ENCODE measurements at places on chromosomes 7 and 10.

DNA sequence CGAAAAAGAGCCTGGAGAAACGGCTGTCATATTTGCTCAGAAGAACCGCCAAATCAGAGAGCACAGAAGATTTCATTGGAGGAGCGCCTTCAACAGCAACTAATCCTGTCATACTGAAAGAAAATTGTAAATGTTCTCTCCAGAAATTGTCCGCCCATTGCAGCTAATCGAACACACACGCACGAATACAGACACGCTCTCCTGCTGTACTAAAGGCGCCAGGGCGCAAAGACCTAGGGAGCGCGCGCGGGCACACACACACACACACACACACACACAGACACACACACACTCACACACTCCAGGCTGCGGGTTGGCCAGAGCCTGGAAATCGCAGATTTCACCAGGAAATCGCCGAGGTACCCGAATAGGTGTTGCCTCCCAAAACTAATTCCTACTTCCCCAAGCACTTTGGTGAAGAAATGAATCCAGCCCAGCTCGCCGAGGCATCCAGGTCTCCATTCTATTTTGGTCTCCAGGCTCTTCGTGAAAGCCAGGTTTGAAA lies at the start of gene CHRM2:
TSS of gene CHRM2 (plus strand) at position 157 of the 505 bp plus-strand sequence. CDS start 146,214 bp downstream, outside the sequence.
- DNase-seq, result no peak

GRCh38 chr7:55314967-55315366 lies 50.2 kb upstream of the LANCL2 start:
- DNase-seq, result no peak

DNA sequence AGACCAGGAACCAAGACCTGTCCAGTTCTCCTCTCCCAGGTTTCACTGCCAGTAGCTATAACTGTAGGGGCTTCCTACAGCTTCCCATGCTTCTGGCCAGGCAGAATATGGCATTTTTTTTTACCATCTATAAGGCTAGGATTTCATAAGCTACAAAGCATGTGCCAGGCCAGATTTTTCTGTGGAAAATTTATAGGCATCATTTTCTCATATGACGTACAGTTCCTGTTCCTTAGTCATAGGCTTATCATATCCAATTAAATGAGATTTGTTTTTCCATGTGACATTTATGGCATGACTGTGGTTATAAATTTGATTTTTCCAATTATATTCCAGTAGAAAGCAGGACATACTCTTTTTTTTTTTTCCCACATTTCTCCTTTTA lies 208.6 kb upstream of the NPY start:
- DNase-seq, result no peak

GRCh38 chr7:25854608-25855497 lies 297.1 kb upstream of the NFE2L3 start:
- no peak for DNase-seq

- DNase-seq, result no peak
Observed at GRCh38 chr10:52779541-52780390, 7.2 kb upstream of the MBL2 start.

DNA sequence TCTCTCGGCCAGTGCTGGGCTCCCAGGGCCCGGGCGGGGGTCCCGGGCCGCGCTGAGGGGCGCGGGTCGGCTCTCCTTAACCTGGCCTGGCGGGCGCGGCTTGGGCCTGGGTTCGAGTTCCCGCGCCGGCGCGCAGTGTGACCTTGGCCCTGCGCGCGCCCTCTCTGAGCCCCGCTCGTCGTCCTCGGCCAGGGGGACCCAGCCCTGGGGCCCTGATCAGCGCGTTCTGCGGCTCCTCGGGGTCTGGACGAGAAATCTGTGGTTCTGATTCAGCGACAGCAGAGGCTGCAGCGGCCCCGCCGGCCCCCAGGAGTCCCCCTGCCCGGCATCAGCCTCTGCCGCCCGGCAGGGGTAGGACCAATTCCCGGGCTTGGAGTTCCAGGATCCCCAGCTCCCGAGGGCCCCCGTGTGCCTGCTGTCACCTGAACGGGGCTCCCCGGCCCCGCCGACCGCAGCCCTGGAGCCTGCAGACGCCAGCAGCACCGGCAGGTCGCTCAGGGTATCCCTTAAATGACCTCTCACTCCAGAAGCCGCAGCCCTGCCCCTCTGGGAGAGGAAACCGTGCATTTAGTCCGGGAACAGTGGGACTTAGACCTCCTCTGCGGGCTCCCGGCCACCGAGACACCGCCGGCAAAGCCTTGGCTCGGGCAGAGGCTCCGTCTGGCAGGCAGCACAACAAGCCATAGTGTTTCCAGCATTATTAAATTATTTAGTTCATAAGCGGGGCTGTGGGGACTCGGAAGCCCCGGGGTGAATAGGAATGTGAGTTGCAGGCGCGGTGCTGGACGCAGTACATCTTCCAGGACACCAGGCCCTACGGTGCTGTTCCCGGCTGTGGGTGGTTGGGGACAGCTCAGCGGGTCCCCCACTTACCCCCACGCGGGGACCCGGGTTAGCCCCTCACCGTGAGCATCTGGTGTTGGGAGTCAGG lies 572 bp downstream of the CHST12 start:
- DNase-seq, result no peak

GRCh38 chr10:98186681-98187080 lies 52.2 kb downstream of the R3HCC1L start:
- DNase-seq, result no peak

- DNase-seq, result no peak
Observed at GRCh38 chr10:69697006-69697405, 67.0 kb downstream of the FAM241B start.

DNA sequence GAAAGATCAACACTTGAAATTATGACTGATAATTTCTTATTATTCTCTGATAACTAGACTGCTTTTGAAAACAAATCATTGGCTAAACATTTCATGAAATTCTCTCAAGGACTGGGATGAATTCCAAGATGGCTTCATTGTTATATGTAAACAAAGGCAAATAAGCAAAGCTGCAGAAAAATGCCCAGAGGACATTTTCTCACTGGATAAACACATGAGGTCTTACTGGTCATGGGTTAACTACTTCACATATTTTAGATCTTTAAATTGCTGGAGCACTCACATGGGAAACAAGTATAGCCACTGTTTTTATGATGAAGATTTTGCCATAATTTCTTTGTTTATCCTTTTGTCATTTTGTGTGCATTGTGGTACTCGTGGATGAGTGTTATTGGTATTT lies 239.1 kb downstream of the PHF14 start:
- no peak for DNase-seq

GRCh38 chr10:3350205-3350604 lies 177.6 kb upstream of the PITRM1 start:
- no peak for DNase-seq

DNA sequence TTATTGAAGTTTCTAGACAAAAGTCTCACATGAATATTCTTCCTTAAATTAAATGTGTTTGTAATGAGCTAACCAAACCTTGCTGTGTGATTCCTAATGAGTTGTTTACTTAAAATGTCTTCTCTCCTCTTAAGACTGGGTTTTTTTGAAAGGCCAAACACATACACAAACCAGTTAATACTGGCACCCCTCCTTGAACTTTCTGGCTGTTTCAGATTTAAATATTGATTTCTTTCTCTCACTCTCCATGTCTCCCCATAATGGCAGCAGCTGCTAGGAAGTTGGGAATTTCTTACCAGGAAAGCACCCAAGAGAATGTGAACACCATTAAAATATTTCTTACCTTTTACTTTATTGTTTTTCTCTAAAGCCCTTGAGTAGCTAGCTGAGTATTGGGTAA lies 11.4 kb upstream of the PTN start:
- no peak for DNase-seq

- DNase-seq, result no peak
Observed at GRCh38 chr7:120867932-120868331, 10.0 kb upstream of the TSPAN12 start.

- no peak for DNase-seq
Observed at GRCh38 chr10:114393482-114393881, 10.8 kb downstream of the AFAP1L2 start.

- no peak for DNase-seq
Observed at GRCh38 chr10:119502618-119503155, 39.8 kb downstream of the RGS10 start.

DNA sequence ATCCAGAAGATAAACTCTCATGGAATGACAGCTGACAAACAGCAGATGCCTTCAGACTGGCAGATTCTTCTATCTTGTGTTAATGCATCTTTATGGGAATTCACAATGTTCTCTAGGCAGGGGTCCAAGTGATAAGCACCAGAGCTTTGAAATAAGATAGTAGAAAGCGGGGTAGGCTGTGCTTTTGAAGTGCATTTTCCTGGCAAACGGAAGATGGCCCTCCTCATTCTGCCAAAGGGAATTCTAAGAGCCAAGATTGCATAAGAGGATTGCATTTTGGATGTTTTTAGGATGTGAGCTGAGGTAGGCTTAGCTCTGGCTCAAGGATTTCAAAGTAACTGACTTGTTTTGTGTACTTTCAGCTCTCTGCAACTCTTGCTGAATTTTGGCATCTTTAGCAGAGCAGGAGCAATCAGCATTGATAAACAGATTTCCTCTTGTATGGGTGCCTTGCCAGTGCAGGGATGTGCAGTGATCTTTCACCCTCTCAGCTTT lies 298.5 kb upstream of the KLF6 start:
- no peak for DNase-seq

DNA sequence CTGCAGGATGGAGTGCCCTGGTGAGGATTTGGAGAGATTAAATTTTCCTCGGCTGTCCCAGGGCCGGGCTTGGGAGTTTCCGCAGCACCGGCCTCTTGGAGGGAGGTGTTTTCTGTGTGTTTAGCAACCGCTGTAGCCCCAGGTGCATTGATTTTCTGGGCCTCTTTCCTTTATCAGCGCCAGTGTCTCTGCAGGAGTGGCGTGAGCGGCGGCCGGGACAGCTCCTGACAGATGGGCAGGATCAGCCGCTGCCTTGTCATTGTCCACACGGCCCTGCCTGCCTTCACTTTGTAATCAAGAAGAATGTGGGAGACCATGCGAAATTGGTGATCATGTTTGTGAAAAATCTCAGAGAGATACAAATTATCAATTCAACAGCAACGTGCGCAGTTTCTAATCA lies 32.4 kb downstream of the NKX6-2 start:
- DNase-seq, result no peak

GRCh38 chr7:20153999-20154398 lies 63.2 kb downstream of the MACC1 start:
- DNase-seq, result no peak

DNA sequence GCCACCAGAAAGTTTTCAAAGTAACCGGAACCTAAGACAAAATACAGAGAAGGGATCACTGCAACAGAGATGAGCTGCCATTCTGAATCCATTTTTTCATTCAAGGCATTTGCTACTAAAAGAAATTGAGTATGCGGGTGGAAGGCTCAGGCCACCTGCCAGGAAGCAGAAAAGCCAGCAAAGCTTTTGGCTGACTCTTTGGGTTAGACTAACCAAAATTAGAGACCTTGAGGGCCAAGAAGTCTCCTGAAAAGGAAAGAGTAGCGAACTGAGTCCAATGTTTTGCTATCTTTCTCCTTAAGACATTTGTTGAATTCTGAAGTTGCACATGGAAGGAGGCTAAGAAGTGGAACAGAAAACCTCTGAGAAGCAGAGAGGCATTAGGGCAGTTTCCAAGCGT lies 79.0 kb downstream of the FAS start:
- no peak for DNase-seq

- no peak for DNase-seq
Observed at GRCh38 chr10:6018422-6018821, 41.1 kb upstream of the IL15RA start.

DNA sequence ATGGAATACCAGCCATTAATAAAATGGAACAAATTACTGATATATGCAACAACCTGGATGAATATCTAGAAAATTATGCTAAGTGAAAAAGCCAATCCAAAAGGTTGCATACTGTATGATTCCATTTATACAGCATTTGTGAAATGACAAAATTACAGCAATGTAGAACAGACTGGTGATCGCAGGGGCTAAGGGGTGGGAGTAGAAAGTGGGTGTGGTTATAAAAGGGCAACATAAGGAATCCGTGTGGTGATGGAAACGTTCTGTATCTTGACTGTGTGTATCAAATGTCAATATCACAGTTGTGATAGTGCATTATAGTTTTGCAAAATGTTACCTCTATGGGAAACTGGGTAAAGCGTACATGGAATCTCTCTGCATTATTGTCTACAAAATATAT lies 15.0 kb downstream of the CEP41 start:
- DNase-seq, result no peak

DNA sequence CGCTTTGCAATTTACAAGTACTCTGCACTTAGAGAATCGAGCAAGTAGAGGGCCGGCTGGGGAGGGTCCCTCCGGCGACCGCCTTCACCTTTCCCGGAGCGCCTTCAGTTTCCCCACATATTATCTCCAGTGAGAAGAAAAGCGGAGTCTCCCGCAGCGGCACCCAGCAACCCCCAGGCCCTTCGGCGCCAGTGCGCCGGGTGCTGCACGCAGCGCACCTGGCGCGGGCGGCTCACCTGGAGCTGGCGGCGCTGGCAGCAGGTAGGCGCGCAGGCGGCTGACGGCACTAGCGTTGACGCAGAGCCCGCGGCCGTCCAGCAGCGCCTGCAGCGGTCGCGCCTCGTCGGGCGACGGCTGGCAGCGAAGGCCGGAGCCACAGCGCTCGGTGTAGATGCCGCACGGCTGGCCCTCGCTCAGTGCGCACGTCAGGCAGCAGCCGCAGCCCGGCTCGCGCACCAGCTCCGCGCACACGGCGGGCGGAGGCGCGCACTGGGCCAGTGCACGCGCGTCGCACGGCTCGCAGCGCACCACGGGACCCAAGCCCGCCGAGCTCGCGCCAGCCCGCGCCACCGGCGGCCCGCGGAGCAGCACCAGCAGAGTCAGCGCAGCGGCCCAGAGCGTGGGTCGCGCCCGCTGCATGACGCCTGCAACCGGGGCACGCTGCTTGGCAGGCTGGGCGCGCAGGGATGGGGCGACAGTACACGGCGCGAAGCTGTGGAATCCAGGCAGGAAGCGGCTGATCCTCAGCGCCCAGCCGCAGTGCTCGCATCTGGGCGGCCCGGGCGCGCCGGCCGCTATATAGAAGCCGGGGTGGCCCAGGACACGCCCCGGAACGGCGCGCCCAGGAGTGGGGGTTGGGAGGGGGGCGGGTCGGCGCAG lies at the start of gene IGFBP3:
TSS of gene IGFBP3 (minus strand) at position 771 of the 879 bp plus-strand sequence. CDS start at position 639, 132 bp downstream.
- DNase-seq, result no peak

- no peak for DNase-seq
Observed at GRCh38 chr10:116589926-116590325, 833 bp upstream of the PNLIPRP1 start.

- DNase-seq, result no peak
Observed at GRCh38 chr7:139682136-139683013, 95.4 kb downstream of the HIPK2 start.

- DNase-seq, result no peak
Observed at GRCh38 chr7:148809856-148810255, 74.2 kb downstream of the EZH2 start.

GRCh38 chr7:112882511-112882910 lies 92.3 kb upstream of the TMEM168 start:
- no peak for DNase-seq
